ENCODE measurements at places on chromosomes 11 and 22.

DNA sequence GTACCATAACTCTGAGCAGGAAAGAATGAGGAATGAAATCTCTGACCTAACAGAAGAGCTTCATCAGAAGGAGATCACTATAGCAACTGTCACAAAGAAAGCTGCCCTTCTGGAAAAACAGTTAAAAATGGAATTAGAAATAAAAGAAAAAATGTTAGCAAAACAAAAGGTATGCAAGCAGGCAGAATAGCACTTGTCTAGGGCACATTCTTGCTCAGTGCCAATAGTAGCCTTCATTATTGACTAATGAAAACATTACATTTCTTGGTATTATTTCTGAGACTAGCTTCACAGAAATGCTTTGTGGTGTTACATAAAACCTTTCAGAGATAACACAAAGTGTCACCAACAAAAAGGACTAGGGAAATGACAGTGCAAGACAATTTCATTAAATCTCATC is 63.9 kb downstream of the DEUP1 start:
- DNase-seq = no peak

DNA sequence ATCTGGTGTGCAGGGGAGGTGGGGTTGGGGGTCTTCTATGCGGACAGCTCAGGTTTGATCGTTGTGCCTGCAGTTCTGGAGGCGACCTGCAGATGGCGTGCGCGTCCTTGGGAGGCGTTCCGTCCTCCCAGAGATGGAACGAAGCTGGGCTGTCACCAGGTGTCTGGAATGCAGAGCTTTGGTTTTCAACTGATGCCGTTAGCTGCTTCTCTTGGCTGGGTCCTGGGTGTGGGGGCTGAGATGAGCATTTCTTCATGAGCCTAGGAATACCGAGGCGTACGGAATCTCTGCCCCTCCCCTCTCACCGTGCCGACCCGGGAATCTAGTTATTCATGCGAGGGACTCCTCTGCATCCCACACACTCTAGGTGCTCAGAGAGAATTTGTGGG is 98.6 kb downstream of the CEP164 start:
- DNase-seq = peak; percentile 67

DNA sequence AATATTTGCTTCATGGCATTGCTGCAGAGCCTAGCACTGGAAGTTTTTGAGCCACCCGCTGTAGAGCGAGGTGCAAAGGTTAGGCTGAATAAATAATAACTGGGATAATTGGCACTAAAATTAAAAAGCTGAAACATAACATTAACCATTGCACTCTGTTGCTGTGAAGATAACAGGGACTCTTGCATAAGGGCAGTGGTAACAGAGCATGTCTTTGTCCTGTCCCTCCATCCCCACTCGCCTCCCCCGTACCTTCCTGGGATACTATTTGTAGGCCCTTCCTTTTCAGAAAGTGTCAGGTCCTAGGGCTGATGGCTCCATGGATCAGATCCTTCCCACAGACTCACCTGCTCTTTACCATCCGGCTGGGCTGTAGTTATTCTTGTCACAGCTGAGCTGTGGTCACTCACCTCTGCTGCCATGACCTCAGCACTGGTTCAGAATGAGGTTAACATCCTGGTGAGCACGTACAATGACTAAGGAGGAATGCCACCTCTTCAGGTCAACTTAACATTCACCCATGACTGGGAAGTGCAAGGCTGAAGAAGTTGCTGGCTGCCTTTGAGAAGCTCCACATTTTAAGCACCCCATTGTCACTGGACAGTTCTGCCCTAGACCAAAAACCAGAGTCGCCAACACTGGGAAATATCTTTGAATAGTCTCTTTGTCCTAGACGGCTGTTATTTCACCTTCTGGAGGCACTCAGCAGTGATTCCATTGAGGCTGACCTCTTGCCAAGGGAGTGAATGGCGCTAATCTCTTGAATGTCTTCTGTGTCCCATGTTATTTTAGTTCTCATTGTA is 103.2 kb upstream of the KIRREL3 start:
- DNase-seq = no peak

- no peak for DNase-seq
Observed at GRCh38 chr11:11668781-11669180, 47.0 kb upstream of the GALNT18 start.

GRCh38 chr11:66281776-66282467 is 3.9 kb downstream of the CNIH2 start:
- DNase-seq = no peak

DNA sequence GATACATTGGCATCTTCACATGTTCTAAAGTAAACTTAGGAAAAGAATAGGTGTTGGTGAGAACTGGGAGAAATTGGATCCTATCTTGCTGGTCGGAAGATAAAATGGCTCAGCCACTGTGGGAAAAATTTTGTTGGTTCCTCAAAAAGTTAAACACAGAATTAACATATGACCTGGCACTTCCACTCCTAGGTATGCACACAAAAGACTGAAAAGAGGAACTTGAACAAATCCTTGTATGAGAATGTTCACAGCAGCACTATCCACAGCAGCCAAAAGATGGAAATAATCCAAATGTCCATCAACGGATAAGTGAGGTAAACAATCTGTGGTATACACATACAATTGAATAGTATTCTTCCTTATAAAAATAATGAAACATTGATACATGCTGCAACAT is 4.8 kb upstream of the TPH1 start:
- no peak for DNase-seq

DNA sequence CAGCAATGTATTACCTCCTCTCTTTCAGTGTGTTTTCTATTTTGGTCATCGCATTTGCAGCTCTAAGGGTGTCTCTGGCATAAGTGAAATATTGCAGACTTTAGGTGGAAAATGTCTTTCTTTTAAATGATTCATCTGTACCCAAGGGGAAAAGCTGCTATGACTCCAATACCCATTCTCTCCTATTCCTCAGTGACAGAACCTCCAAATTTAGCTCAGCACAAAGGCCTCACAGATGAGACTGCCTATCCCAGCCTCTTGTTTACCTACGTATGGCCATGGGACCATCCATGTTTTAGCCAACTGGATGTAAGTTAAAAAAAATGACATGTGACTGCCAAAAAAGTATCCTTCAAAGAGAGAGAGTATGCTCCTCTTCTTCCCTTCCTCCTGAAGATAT is 7.9 kb downstream of the MTMR2 start:
- DNase-seq = peak; percentile 10

All from activated CD4-positive, alpha-beta T cell treated with anti-CD3 and anti-CD28 coated beads, Interleukin-2, amount 50 U/mL, for 16 hours (primary cell).